ENCODE measurements at places on chromosomes 6 and 20. TPM values are rescaled to one million over a fixed set of nuclear protein-coding genes. Genes with fewer than 3 reads are reported as not detected.

KHDC1L gene
- total RNA-seq, result not detected

MYL9 gene
- total RNA-seq, result 2.0 TPM

OR2B6 gene
- not detected for total RNA-seq

PAK5 gene
- total RNA-seq, result not detected

ME1 gene
- 48.2 TPM for total RNA-seq
